ENCODE measurements at places on chromosomes 2 and 18. TPM values are rescaled to one million over a fixed set of nuclear protein-coding genes. Genes with fewer than 3 reads are reported as not detected.

CERS6 gene
- 24.2 TPM for total RNA-seq

IL36RN gene
- not detected for total RNA-seq

NT5C1B gene
- not detected for total RNA-seq

DRC1 gene
- total RNA-seq: under 0.01 TPM

UGT1A4 gene
- not detected for total RNA-seq

ANTXR1 gene
- total RNA-seq: 73.1 TPM

SULT1C4 gene
- total RNA-seq: 0.30 TPM

SERPINB3 gene
- total RNA-seq: not detected

GPR75 gene
- 2.7 TPM for total RNA-seq

ARHGEF33 gene
- 1.2 TPM for total RNA-seq

CAPN14 gene
- 0.14 TPM for total RNA-seq

KLHL30 gene
- under 0.01 TPM for total RNA-seq

CIB4 gene
- not detected for total RNA-seq

FNDC4 gene
- total RNA-seq: 10.7 TPM

KCNE4 gene
- total RNA-seq: 12.5 TPM

GAREM1 gene
- total RNA-seq: 5.1 TPM

UGT1A6 gene
- not detected for total RNA-seq

DSG4 gene
- total RNA-seq: not detected

TFCP2L1 gene
- not detected for total RNA-seq

PLGLB1 gene
- 0.83 TPM for total RNA-seq

COL6A3 gene
- total RNA-seq: 3,192 TPM

STARD6 gene
- not detected for total RNA-seq

SGPP2 gene
- not detected for total RNA-seq

ANKRD30BL gene
- not detected for total RNA-seq

LIPT1 gene
- total RNA-seq: 4.1 TPM

FMNL2 gene
- total RNA-seq: 20.5 TPM

OR6B2 gene
- not detected for total RNA-seq

METTL21A gene
- total RNA-seq: 8.6 TPM

MITD1 gene
- total RNA-seq: 26.9 TPM

ACMSD gene
- not detected for total RNA-seq

FBXO36 gene
- total RNA-seq: 2.6 TPM

FHL2 gene
- total RNA-seq: 193 TPM

GAREM2 gene
- total RNA-seq: 1.5 TPM

SPC25 gene
- 3.6 TPM for total RNA-seq

KYNU gene
- total RNA-seq: 1.8 TPM

CLEC4F gene
- not detected for total RNA-seq

ARHGAP15 gene
- not detected for total RNA-seq

CCDC74B gene
- 4.8 TPM for total RNA-seq

TFPI gene
- 310 TPM for total RNA-seq

MTIF2 gene
- 28.5 TPM for total RNA-seq

ALKAL2 gene
- total RNA-seq: not detected

PHLPP1 gene
- 5.7 TPM for total RNA-seq

PSD4 gene
- 1.2 TPM for total RNA-seq

CENPA gene
- 0.30 TPM for total RNA-seq

SP140 gene
- under 0.01 TPM for total RNA-seq

SNTG2 gene
- total RNA-seq: not detected

CKAP2L gene
- 2.1 TPM for total RNA-seq

MC4R gene
- total RNA-seq: not detected

KCNK3 gene
- 0.46 TPM for total RNA-seq

POMC gene
- total RNA-seq: 1.0 TPM

ABCG5 gene
- not detected for total RNA-seq

ASB18 gene
- not detected for total RNA-seq

CNNM4 gene
- 3.3 TPM for total RNA-seq
